ENCODE measurements at places on chromosomes 6 and 20.
A peak's percentile ranks its signal among the peaks of the same experiment; 100 is the strongest.

GRCh38 chr6:11848852-11849731, 70.5 kb upstream of the ADTRP start:
- DNase-seq, result no peak

DNA sequence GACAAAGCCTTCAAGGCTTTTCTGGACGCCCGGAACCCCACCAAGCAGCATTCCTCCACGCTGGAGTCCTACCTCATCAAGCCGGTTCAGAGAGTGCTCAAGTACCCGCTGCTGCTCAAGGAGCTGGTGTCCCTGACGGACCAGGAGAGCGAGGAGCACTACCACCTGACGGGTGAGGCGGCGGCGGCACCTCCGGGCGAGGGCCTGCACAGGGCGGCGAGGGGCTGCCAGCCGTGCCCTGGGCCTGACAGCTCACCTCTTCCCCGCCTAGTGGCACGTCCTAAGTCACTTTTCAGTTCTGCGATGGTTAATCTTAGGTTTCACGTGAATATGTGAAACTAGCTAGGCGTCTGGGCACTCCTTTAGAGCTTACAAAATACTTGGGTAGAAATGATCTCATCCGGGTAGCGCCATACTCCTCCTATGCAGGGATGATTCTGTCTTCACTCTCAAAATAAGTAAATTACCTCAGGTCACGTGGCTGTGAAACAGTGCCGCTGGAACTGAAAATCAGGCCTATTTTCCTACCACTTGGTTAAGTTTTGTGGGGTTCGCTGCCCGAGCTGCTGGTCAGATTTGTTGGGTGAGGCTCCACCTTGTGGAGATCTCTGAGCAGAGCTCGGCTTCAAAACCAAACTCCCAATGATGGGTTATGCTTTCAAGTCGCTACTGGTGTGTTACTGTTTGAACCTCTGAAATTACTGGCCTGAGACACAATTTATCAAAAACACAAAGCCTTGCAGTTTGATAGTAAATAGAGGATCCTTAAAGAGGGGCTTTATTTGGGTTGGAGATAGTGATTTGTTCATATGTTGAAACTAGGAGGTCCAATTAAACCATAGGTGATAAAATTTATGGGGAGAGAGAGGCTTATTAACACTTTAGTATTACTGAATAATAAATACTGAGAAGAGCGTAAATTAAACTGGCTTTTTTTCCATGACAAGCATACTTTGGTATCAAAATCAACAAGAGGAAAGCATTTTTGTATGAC, 15.5 kb upstream of the CLDN20 start:
- no peak for DNase-seq

DNA sequence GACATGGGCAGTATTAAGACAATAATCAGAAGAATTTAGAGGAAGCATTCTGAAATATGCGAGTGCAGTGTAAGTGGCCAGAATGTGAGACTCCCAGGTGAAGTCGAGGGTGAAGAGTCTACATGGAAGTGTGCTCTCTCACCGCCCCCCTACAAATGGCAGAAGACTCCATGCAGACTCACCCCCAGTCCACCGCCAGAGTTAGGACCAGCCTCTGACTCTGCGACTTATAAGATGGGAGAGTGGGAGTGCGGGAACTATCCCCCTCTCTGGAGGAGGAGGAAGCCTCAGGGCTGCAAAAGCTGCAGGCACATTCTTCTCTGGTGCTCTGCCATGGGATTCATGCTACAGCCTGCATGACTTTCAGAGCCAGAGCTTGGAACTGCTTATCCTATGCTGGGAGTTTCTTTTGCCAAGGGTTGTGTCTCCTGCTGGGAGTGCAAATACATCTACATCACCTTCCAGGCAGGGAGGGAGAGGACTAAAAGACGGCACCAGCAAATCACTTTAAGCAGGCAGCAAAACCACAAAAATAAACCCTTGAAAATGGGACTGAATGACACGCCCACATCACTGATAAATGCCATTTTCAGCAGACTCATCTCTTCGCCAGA, 206.7 kb upstream of the SULF2 start:
- no peak for DNase-seq

DNA sequence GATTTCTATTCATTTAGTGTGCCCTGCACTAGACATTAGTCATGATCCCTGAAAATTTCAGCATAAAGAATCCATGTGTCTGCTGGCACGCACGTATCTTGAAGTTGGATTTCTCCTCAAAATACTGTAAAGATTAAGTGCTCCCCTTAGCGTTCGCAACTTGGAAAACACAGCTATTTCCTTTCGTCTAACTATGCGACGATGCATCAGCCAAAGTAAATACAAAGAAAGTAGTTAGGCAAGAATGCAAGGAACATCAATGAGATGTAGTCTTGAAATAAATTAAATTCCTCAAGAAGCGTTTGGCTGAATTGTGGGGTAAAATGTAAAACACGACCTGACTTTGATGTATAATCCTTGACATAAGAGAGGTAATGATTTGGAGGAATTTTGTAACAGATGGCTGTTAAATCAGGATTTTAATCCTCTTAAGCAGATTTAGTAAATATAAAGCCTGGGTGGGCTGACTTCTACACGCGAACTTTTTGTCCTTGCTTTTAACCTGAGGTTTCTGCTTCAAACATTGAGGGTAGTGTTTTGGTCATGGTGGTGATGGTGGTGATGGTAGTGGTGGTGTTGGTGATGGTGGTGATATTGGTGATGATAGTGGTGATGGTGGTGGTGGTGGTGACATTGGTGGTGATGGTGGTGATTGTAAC, 88.2 kb downstream of the FOXF2 start:
- DNase-seq, result no peak

- no peak for DNase-seq
Observed at GRCh38 chr6:85062884-85063283, 298.5 kb upstream of the TBX18 start.

DNA sequence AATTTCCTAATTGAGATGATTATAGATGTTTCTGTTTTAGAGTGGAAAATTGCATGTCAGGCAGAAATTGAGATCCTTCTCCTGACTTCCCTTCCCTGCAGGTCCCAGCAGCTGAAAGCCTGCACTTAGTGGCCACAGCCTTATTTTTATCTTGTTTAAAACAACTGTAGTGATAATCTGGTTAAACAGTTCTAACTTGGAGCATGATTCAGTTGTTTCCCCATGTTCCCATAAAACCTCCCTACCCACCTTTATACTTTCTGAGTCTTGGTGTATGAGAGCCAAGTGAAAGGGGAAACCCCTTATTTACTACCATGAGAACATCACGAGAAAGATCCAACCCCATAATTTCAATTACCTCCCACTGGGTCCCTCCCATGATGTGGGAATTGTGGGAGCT, 195.2 kb downstream of the SLC16A10 start:
- no peak for DNase-seq

DNA sequence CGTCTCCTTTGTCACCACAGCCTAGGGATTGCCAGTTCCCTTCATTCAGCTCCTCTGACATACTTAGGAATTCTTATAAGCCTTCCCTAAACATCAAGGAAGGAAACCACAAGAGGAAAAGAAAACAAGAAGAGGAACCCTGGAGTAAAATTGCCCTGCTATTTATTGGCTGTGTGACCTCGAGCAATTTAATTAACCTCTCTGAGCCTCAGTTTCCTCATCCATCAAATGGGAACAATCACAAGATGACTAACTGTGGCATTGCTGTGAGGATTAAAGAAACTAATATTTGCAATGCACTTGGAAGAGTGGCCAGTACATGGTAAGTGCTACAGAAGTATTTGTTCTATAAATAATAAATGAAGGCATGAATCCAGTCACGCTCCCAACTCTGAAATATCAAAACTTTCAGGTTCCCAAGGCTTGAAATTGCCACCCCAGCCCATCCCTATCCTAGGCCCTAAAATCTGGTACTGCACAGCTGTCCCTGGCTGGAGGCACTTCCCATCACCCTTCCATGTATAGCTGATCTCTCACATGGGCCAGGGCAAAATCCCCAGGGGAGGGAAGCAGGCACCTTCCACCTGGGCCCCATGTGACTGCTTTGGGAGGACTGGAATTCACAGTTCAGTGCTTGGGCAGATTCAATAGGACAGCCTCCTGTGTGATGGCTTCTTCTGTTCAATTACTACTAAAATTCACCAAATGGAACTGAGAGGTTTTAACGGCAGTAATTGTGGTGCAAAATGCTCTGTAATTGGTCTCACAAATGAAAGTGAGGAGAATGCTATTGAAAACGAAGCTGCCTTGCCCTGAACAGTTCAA, 78.0 kb upstream of the MAFB start:
- DNase-seq, result no peak

GRCh38 chr6:34276881-34277762, 28.3 kb upstream of the SMIM29 start:
- DNase-seq, result no peak

- DNase-seq, result no peak
Observed at GRCh38 chr6:131167773-131168172, 32.5 kb downstream of the AKAP7 start.

- no peak for DNase-seq
Observed at GRCh38 chr6:23175391-23175790, 606.0 kb downstream of the HDGFL1 start.

DNA sequence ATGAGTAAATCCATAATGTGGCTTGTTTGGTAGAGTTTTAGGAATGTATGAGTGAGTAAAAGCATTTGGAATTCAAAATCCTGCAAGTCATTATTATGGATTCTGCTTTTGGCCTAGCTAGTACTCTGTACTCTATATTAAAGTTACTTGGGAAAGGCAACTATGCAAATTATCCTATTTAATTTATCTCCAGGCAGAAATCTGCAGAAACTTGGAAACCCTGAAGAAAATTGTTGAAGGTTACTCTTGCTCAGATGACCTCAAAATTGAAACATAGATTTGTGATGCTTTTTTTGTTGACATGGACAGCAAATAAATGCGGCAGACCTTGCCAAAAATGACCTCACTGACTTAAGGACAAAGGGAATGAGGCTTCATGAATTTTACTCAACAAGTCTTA, 477.1 kb upstream of the EYS start:
- no peak for DNase-seq

- DNase-seq, result no peak
Observed at GRCh38 chr6:130681028-130681427, 146.2 kb upstream of the SMLR1 start.

GRCh38 chr6:67883500-67884366, 751.3 kb upstream of the ADGRB3 start:
- DNase-seq, result no peak

- no peak for DNase-seq
Observed at GRCh38 chr6:29602564-29603361, 17.8 kb downstream of the OR2H2 start.

GRCh38 chr6:49264909-49265308, 198.1 kb downstream of the MMUT start:
- no peak for DNase-seq

GRCh38 chr6:108768792-108769524, 79.3 kb upstream of the ARMC2 start:
- no peak for DNase-seq

GRCh38 chr6:162344646-162345010, 382.9 kb downstream of the PRKN start:
- no peak for DNase-seq

DNA sequence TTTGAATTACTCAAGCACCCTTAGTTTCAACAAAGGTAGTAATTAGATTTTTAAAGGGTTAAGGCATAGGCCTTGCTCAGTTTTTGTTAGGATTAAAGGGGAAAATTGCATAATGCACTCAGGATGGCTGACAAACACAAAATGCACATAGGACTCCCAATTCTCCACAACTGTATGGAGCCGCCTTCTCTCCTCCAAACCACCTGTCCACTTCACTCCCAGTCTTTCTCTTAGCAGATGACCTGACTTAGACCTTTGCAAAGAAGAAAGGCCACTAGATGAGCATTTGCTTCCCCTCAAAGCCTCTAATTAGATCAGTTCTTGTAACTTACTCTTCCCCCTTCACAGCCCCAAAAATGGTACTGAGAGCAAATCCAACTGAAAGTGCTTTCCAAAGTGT, 20.1 kb downstream of the NSFL1C start:
- DNase-seq, result no peak

DNA sequence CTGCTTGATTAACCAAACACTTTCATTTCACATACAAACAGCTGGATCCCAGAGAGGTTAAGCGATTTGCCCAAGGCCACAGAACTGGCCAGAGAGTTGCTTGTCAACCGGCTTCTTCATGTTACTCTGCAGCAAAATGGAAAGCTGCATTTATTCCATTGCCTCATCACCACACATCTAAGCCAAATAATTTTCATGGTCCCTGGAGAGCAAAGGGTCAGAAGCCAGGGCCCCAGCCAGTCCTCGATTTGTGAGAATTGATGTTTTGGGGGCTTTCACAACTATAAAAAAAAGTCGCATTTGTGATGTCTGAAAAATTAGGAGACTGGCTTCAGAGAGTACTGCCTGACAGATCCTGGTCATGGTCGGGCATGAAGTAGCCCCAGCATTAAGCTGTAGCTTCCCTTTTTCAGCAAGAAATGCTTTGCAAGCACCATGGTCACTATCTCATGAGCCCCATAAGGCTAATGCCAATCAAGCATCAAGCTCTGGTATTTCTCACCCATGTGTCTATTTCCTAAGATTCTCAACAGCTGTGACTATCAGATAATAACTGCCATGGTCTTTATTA, 95.8 kb downstream of the BANF2 start:
- DNase-seq, result no peak

DNA sequence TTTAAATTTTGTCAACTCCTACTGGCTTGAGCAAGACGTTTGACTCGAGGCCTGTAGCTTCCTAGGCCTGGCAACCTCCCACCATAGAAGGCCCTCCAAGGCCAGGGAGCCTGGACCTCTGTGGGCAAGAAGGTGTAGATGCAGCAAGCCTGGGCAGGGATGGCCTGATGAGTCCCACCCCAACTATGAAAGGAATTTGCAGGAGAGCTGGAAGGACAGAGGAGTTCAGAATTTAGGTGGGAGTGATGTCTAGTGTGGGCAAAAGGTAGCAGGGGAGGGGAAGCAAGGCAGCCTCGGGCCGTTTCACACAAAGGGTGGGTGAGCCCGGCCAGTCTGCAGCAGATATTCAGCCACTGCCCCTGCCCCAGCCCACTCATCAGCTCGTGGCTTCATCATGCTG, 245.2 kb downstream of the CDH26 start:
- no peak for DNase-seq

DNA sequence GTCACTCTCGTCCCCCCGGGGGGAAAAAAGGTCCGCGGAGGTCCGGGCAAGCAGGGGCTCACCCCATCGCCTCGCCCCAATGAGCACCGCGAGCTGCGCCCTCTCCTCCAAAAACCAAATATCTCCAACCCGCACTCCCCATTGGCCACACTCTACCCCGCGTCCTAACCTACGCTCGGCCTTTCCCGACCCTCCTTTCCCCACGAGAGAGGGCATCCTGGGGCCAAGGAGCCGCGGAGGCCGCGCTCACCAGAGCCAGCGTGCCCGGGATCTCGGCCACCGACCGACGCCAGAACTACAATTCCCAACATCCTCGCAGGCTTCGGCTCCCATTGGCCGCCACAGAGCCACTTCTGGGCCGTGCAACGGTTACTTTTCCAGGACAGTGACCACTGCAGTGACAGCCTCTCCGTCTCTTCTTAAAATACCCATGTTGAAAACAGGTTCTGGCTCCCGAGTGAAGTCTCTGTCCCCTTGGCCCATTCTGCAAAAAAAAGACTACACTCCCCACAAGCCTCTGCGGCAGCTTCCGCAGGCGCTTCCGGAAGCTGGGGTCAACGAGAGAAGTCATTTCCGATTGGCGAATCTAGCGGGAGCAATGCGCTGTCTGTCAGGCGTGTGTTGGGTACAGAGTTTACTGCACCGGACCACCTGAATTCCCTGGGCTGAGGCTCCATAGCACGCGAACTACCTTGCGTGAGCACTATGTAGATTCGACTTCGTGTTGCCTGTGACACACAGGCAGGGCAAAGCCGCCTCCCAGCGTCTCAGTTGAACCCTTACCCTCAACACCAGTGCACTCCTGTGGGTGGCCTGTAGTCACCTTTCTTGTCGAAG, at the start of gene ZNF343:
TSS of gene ZNF343 (minus strand) at position 285 of the 837 bp plus-strand sequence. CDS start 15,020 bp downstream, outside the sequence.
- peak; percentile 62 for DNase-seq

GRCh38 chr20:44422083-44422482, 53.6 kb upstream of the TTPAL start:
- DNase-seq, result no peak

Measured in T-helper 9 cell (primary cell).